ENCODE measurements at places on chromosomes 7 and 10.
A peak's percentile ranks its signal among the peaks of the same experiment; 100 is the strongest.

- DNase-seq, result peak; percentile 43
These were observed 22.2 kb upstream of the EXOC4 start for GRCh38 chr7:133230591-133231194.

DNA sequence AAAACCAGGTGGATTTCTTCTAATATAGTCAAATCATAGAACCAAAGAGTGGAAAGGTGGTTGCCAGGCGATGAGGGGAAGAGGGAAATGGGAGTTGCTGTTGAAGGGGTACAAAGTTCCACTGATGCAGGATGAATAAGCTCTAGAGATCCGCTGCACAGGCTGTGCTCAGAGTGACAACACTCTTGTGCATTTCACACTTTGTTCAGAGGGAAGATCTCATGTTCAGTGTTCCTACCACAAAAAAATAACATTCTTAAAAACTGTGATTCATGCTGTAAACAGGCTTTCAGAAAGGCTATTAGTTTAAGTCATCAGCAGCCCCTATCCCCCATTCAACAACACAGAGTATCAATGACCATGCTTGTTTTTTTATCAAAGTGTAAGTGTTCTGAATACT is 213.8 kb downstream of the COBL start:
- DNase-seq, result no peak

- DNase-seq, result no peak
These were observed 222.1 kb downstream of the NSUN6 start for GRCh38 chr10:18429335-18429734.

DNA sequence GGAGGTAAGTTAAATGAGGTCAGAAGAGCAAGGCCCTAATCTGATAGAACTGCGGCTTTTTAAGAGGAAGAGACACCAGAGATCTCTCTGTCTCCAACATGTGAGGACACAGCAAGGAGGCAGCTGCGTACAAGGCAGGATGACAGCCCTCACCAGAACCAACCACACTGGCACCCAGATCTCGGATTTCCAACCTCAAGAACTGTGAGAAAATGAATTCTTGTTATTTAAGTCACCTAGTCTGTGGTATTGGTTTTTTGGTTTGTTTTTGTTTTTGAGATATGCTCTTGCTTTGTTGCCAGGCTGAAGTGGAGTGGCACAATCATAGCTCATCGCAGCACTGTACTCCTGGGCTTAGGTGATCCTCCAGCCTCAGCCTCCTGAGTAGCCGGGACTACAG is 127.2 kb downstream of the DLG5 start:
- DNase-seq, result no peak

- no peak for DNase-seq
These were observed 307.5 kb downstream of the CNTNAP2 start for GRCh38 chr7:146424084-146424483.

GRCh38 chr10:35626971-35627507 is 15.1 kb downstream of the FZD8 start:
- DNase-seq, result no peak

DNA sequence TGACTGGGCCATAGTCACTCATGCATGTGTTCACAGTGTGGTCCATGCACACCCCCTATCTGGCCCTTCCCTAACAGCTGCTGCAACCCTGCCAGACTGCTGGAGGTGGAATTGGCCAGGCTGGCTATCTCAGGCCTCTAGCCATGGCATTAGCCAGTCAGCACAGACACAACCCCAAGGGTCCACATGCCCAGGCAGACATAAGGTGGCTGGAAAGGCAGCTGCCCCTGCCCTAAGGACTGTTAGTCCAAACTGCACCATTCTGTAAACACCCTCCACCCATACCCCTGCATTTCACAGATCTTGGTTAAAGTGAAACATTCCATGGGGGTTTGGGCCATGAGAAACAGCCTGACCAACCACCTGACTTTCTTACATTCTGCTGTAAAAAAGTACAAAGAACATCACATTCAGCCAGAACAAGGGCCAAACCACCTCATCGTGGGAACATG is 137.4 kb upstream of the KCNMA1 start:
- DNase-seq, result no peak

GRCh38 chr7:131012477-131013031 is 278.5 kb upstream of the KLF14 start:
- no peak for DNase-seq

DNA sequence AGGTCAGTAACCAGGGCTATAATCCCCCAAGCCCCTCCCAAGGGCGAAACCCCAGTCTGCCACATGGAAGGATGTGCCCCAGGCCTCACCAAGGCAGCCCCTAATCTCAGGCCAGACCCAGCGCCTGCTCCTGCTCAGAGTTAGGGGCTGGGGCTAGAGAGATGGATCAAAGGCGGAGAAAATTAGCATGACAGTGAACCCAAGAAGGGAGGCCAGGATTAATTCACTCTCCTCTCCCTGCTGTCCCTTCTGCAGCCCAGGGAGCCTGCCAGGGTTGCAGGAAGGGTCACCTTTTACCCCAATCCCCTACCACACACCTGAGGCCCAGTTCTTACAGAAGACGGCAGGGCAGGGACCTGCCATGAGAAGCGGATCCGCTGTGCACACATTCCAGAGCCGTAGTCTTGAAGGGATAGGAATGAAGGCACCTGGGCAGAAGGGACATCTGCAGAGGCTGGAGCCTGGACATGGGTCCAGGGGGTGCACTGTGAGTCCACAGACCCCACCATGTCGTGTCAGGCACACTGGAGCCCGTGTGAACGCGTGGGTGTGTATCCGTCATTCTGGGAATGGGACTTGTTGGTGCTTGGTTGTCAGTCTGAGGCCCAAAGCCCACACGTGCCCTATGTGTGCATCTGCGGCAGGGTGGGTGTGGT is 11.9 kb upstream of the ZMIZ1 start:
- DNase-seq, result peak; percentile 36

- DNase-seq, result peak; percentile 39
These were observed 11.4 kb downstream of the ZNF488 start for GRCh38 chr10:47372726-47373125.

- no peak for DNase-seq
These were observed 46.8 kb downstream of the NPVF start for GRCh38 chr7:25181532-25181931.

DNA sequence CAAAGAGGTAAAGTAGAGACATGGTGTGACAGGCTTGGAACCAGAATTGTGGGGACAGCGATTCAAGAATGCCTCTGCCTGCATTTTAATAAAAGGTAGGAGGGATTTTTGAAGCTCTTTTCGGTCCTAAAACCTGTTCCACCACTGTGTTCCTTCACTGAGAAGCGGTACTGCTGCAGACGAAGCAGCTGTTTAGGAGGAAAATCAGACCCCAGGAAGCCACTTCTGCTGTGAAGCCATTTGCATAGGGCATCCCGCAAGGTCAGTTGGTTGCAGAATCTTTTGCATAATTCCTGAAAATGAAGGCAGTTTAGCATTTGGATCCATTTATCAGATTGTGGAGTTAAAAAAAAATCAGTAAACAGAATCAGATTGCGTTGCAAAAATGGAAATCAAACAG is 183.3 kb upstream of the PRKCQ start:
- no peak for DNase-seq

DNA sequence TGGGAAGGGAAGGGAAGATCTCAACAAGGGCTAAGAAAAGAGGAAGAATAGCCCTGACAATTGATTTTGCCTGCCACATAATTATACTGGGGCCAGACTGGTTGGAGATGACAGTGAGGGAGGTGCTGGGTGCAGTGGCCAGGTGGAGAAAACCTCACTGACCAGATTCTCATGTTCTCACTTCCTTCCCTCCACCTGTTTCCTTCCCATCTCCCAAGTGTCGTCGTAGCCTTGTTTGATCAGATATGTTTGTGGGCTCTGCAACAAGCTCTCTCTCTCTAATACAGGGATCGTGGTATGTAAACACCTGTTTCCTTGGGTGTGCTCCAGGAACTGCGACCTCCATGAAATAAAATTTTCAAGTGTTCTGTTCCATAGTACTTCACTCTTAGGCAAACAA is 60.2 kb downstream of the VCL start:
- no peak for DNase-seq
